Activated naive CD4-positive, alpha-beta T cell treated with anti-CD3 and anti-CD28 coated beads for 36 hours (primary cell): ENCODE measurements at places on chromosomes 1 and 21. TPM values are rescaled to one million over a fixed set of nuclear protein-coding genes. Genes with fewer than 3 reads are reported as not detected.

- DNase-seq = peak; percentile 19
- H3K4me3 ChIP-seq = peak overlapping the region; percentile 10
- no peaks in the 10 kb centered on the region for H3K27me3 ChIP-seq
- H3K4me1 ChIP-seq = peaks cover 50% of the 10 kb centered on the region
Measured at GRCh38 chr1:33346927-33347649, 26.2 kb upstream of the A3GALT2 start.

DNA sequence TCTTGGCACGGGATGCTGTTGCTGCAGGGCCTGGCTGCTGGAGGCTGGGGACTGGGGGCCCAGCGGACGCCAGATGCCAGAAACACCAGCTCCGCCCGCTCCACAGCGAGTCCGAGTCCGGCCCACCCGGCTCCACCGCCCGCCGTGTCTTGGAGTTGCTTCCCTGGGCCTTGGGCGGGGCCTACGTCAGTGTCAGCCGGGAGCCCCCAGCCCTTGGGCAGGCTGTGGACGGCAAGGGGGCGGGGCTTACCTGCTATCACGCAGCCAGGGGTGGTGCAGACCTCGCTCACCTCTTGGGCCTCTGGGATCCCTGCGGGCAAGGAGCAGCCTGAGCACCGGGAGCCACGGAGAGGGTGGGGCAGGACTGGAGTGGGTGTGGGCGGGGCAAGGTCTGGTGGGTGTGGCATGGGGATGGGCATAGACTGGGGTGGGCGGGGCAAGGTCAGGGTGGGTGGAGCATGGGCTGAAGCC, 21.8 kb downstream of the MMEL1 start:
- no peaks in the 10 kb centered on the region for H3K27me3 ChIP-seq
- H3K36me3 ChIP-seq = no peaks in the 10 kb centered on the region
- H3K4me3 ChIP-seq = no peak overlapping the region
- H3K27ac ChIP-seq = no peak overlapping the region
- DNase-seq = peak; percentile 36
- no peaks in the 10 kb centered on the region for H3K4me1 ChIP-seq

DNA sequence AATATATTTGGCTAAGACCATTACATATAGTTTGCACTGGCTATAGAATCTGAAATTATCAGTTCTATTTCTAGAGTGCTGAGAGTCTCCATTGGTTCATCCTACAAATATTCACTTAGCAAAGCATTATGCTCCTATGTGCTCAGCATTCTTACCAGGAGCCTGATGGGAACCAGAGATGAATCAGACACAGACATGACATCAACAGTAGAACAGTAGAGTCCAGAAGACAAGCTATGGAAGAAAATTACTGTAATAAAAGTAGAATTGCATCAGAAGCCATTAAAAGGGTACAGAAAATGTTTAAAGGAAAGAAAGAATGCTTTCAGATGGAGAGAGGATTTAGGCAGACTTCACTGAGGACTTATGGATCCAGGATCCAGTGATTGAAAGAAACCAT, 271.7 kb upstream of the SNX7 start:
- H3K4me1 ChIP-seq = peaks cover 6% of the 10 kb centered on the region
- no peaks in the 10 kb centered on the region for H3K36me3 ChIP-seq
- no peaks in the 10 kb centered on the region for H3K27me3 ChIP-seq
- DNase-seq = no peak

DNA sequence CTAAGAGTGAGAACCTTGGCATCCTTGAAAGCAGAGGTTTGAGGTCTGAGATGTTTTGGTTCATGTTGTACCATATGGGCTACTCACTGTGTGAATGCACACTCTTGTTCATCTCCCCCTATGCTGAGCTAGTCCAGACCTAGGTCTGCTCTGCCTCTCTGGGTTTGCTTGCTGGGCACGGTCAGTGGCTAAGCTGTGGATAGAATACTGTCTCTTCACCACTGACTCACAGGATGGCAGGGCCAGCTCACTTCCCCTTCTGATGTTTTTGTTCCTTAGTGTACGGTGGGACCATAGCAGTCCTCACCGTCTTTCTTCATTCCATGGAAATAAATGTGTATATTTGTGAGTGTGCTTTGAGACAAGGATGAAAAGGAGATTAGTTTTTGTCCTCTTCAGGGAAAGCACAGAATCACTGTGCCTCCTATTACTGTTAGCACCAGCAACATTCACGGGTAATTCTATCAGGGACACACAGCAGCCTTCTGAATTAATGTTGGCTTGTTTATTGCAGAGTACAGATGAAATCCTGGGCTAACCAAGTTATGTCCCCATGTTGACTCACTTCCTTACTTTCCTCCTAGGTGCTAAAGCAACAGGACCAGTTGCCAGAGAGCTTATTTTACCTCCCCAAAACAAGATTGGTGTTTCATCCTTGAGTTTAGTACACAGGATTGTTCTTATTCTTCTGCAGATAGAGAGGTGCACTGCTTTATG, 56.9 kb upstream of the IVNS1ABP start:
- DNase-seq = no peak
- no peaks in the 10 kb centered on the region for H3K27me3 ChIP-seq
- H3K27ac ChIP-seq = no peak overlapping the region
- no peaks in the 10 kb centered on the region for H3K36me3 ChIP-seq

DNA sequence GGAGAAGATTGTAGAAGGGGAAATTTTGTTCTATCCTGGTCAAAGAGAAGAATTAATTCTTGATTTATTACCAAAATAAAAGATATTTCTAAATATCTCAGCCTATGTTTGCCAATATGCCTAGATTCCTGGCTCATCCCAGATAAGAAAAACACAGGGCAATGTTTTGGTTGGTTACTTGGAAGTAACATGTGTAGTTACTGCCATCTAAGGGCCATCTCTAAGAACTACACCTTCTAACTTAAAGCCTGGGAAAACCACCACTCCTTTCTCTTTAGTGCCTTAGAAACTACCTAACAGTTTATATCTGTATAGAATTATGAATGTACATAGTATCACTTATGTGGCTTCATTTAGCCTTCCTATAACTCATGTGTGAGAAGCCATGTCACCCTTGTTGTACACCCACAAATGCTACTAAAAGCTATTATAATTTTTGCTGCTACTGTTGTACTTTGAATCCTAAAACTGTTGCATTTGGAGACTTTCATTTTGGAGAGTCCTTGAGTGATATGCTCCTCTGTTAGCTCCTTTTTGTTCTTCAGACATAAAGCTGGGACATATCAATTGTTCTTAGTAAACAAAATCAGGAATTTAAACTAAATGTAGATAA, 4.5 kb downstream of the AIM2 start:
- H3K4me3 ChIP-seq = no peak overlapping the region
- H3K27ac ChIP-seq = no peak overlapping the region
- H3K4me1 ChIP-seq = peaks cover 34% of the 10 kb centered on the region
- DNase-seq = no peak

The CELF3 gene
- total RNA-seq = not detected

The CA14 gene
- total RNA-seq = not detected

The LMOD1 gene
- not detected for total RNA-seq

The ZC3H12A gene
- 29.0 TPM for total RNA-seq

The LAMC2 gene
- not detected for total RNA-seq
